ENCODE measurements at places on chromosomes 1 and 21. TPM values are rescaled to one million over a fixed set of nuclear protein-coding genes. Genes with fewer than 3 reads are reported as not detected.

GRCh38 chr1:86703696-86704457, 499 bp upstream of the SH3GLB1 start:
- DNase-seq, result peak; percentile 35

GRCh38 chr1:112710159-112710558, 3.2 kb upstream of the RHOC start:
- no peak for DNase-seq

GRCh38 chr1:197313713-197314112, 45.7 kb downstream of the CRB1 start:
- DNase-seq, result no peak

GRCh38 chr1:232421143-232421796, 208.7 kb downstream of the SIPA1L2 start:
- DNase-seq, result no peak

- DNase-seq, result no peak
Observed at GRCh38 chr21:36147911-36148310, 8.7 kb upstream of the DOP1B start.

GRCh38 chr1:224383218-224383617, 26.5 kb downstream of the CNIH4 start:
- no peak for DNase-seq

DNA sequence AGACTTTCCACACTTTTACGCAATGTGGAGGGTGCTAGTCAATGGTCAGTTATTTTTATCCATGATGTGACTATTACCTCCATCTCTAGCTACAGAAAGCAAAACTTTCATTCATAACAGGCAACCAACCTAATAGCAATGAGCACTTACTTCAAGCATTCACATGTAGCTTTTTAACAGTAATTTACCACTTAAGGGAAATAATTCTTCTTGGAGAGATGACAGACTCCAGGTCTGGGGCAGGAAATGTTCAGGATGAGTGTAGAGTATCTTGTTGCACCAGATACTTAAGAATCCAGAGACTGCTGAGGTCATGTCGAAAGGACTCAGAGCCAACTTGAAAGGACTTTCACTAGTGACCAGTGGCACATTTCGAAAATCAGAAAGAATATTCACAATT, 347.6 kb downstream of the CHRM3 start:
- no peak for DNase-seq

DNA sequence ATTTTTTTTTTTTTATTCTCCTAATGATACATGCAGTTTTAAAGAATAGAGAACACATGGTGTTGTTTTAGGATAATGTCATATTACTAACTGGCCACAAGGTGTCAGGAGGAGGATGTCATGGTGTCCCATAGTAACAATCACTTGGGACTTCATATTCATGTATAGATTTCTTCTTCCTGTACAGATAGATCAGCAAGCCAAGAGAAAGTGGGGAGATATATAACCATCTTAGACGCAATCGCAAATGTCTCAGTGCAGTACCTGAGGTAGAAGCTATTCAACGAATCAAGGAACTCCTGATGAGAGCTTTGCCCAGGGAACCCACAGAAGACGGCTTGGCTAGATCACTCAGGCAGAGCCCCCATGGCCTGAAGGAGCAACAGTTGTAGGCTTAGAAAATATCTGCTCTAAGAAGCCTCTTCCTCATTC, 12.3 kb downstream of the OR2T11 start:
- no peak for DNase-seq

DNA sequence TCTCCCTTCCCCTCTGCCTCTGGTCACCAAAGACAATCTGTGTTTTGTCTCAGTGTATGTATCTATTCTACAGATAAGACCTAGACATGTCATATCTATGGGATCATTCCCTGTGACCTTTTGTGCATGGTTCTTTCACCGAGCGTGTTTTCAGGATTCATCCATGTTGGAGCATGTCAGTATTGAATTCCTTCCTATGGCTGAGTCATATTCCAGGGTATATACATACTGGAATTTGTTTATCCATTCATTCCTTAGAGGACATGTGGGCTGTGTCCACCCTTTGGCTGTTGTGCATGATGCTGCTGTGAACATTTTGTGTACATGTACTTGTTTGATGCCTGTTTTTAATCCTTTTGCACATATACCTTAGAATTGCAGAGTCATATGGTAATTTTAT, 69.9 kb downstream of the NFASC start:
- DNase-seq, result no peak

- no peak for DNase-seq
Observed at GRCh38 chr1:8202182-8202905, 115.6 kb upstream of the SLC45A1 start.

DNA sequence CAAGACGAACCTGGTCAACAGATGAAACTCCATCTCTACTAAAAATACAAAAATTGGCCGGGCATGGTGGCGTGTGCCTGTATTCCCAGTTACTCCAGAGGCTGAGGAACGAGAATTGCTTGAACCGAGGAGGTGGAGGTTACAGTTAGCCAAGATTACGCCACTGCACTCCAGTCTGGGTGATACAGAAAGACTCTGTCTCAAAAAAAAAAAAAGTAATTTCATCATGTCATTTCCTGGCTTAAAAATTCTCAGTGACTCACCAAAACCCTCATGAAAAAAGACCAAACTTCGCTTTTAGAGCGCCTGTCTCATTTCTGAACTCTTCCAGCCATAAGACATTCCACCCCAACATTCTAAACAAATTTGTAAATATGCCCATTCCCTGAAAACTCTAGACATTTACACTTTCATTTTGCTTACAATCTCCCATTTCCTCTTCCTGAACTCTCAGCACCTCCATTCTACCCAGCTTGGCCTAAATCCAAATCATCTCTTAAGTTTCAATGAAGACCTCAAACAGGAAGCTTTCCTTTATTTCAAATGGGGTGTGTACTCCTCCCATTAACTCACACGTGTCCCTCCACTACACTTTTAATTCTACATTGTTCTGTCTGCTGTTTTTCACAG, 50.5 kb upstream of the PRRC2C start:
- DNase-seq, result no peak

DNA sequence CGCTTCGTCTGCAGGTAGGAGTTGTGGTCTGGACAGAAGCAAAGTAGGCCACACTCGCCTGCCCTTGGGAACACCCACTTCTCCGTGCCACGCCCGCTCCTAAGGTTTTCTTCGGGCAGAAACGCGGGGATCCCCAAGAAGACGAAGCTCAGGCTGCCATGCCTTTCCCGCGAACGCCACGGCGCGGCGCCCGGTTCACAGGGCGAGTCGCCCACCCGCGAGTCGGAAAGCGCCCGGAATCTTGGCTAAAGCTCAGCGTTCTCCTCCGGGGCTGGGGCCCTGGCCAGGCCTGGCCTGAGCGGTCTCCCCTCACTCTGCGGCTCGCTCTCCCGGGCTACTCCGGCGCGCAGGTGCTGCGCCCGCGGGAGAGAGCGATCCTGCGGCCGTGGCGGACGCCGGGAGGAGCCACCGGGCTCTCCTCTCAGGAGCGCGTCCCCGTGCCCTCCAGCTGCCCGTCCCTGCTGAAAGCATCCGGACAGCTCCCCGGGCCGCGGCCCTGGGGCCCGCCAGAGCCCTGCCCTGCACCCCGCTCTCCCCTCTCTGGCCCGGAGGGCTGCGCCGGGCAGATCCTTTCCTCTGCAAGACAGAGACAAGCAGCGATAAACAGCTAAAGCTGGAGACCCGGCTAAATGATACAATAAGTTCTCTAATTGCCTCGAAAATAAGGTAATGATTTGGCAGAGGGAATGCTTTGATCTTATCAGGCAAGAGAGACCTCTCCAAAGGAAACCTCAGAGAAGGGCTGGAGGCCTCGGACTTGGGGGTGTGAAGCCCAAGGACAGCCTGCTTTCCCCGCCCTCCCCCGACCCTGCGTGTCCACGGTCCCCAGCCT, 6.7 kb upstream of the WNT2B start:
- DNase-seq, result peak; percentile 63

- peak; percentile 68 for DNase-seq
Observed at GRCh38 chr1:58155418-58156123, 391.0 kb downstream of the OMA1 start.

GRCh38 chr1:226355669-226356551, 46.9 kb upstream of the LIN9 start:
- DNase-seq, result no peak

DNA sequence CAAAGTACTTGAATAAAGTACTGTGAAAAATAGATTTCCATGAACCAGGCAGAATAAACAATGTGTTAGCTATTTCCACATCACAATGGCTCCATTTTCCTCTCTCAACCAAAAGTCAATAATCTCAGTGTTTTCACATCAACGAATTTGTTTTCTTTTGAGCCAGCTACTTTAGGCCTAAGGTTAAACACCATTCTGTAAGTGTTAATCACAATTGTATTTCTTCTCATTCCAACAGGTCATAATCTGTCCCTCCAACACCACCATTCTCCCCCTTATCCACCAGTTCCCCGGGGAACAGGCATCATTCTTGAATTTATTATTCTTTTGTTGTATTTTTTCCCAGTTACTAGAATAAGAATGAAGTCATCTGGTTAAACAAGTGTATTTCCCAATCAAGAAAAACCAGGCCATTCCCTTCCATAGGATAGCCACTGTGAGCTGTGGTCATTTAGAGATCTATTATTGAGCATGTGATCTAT, 66.2 kb upstream of the PALMD start:
- DNase-seq, result no peak

DNA sequence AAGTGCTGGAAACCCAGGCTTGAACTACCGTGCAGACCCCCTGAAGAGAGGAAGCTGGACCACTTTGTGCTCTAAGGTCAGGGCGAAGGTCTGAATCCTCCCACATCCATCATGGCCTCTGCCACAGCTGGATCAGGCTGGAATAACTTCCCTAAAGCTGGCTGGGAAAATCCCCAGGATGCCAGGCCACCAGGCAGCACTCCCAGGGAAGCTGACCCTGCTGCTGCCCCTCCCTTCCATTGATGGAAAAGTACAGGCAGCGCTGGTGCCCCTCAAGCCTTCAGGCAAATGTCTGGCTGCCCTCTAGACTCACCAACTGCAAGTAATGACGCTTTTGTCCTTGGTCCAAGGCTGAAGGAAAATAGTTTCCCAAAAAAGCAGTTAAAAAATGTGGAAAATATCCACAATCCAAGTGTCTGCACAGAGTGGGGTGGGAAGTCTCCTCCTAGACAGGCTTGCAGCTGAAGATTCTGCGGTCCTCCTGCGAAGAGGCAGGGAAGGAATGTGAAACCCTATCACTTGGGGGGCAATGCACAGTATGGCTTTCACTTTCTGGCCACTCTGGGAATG, 39.9 kb upstream of the TSPAN2 start:
- DNase-seq, result no peak

DNA sequence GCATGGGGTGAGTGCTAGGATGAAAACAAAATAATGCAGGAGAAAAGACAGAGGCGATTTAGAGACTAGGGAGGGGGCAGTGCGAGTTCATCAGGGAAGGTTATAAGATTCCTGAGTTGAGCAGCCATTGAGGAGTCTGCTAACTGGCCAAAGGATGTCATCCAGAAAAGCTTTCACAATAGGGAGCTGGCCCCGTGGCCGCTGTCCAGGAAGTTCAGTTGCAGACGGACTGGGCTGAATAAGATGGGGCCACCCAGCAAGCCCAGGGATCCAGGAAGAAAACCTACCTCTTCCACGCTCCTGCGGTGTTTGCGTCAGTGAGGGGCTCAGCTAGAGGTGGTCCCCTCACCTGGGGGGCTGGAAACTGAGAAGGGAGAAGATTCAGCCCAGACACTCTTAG, 4.0 kb upstream of the PKP1 start:
- no peak for DNase-seq

DNA sequence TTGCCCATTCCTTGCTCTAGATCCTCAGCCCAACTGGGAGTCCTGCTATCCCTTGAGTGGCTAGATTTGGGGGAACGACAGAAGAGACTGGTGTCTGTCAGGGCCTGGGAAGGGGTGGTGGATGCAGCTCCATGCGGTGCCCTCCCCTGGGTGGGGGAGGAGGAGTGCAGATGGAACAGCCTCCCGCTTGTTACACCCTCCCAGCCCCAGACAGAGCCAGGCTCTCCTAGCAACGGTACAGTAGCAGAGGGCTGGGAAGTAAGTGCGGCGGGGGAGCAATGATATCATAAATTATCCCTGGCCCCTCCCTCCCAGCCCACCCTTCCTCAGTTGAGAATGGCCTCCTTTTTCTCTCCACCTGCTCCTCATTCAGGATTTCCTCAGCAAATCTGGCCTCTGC, 37.2 kb downstream of the RHBG start:
- no peak for DNase-seq

DNA sequence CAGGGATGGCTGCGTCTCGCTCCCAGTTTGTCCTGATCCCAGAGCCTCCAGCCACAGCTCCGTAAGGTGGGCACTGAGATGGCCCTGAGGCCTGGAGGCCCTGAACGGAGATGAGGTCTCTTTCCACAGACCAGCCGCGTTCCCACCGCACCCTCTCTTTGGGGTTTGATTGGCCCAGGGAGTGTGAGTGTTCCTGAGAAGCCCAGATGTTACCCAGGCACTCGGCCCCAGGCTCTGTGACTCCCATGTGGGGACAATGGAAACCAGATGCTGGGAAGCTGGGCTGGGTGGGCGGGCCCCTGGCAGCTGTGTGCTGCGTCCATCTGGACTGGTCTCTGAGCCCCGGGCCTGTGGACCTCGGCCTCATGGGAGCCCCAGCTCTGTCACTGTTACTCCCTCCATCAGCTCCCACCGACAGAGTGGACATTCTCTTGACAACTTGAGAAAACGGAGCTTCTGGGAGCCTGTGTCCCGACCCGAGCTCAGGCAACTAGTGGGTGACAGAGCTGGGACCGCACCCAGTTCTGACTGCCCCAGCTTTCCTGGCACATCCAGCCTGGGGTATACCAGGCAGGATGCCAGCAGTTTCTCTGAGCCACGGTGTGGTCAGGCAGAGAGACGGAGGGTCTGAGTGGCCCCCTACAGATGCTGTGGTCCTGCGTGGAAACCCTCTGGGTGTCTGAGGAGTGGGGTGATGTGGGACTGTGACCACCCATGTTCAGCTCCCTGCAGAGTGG, 9.8 kb upstream of the COL6A1 start:
- no peak for DNase-seq

- no peak for DNase-seq
Observed at GRCh38 chr1:63928186-63929105, 154.6 kb downstream of the ROR1 start.

GRCh38 chr1:71783071-71783470, 499.3 kb downstream of the NEGR1 start:
- DNase-seq, result no peak

GRCh38 chr1:30688920-30689794, 34.2 kb downstream of the MATN1 start:
- DNase-seq, result no peak

Gene ACTA1
- total RNA-seq, result 0.96 TPM

Gene TP53BP2
- 41.4 TPM for total RNA-seq

Gene MFN2
- total RNA-seq, result 63.0 TPM

Gene TAS1R1
- not detected for total RNA-seq

Gene NTMT2
- total RNA-seq, result 0.44 TPM

Gene LRRC38
- 0.25 TPM for total RNA-seq

Gene TACSTD2
- 0.50 TPM for total RNA-seq

Gene KCNQ4
- 3.3 TPM for total RNA-seq

Gene BLZF1
- total RNA-seq, result 10.8 TPM

Gene IBA57
- 11.4 TPM for total RNA-seq

Gene OLIG2
- total RNA-seq, result 0.60 TPM

Gene ERICH3
- total RNA-seq, result 0.07 TPM

Gene VHLL
- total RNA-seq, result not detected

Gene AADACL3
- total RNA-seq, result 0.94 TPM

Gene CBR1
- total RNA-seq, result 172 TPM

Gene IL12RB2
- 0.81 TPM for total RNA-seq

Gene DCDC2B
- total RNA-seq, result not detected

Gene B3GALT2
- 0.05 TPM for total RNA-seq

Gene RBP7
- total RNA-seq, result 3.2 TPM

Gene FCRL1
- total RNA-seq, result not detected

Gene CRYAA
- total RNA-seq, result not detected

Measured in WTC11 (cell line).